Right ventricle myocardium superior (tissue), 1 donor: ENCODE measurements at places on chromosomes 6 and 20. TPM values are rescaled to one million over a fixed set of nuclear protein-coding genes. Genes with fewer than 3 reads are reported as not detected.

KCNK5 gene
- 0.65 TPM for total RNA-seq

SLC22A3 gene
- 1.2 TPM for total RNA-seq

ESR1 gene
- 1.2 TPM for total RNA-seq

PRPF6 gene
- total RNA-seq: 45.3 TPM

THBS2 gene
- total RNA-seq: 8.6 TPM

SNAP91 gene
- total RNA-seq: 2.3 TPM

WFDC5 gene
- not detected for total RNA-seq

SIRPB1 gene
- total RNA-seq: 0.35 TPM

RAB44 gene
- not detected for total RNA-seq

XKR7 gene
- total RNA-seq: not detected

SCUBE3 gene
- total RNA-seq: 9.7 TPM

ABRACL gene
- 6.6 TPM for total RNA-seq

SYTL3 gene
- total RNA-seq: 11.7 TPM

SNAI1 gene
- 0.81 TPM for total RNA-seq

OPRM1 gene
- total RNA-seq: not detected

RANBP9 gene
- 29.9 TPM for total RNA-seq

PHACTR1 gene
- total RNA-seq: 114 TPM

NKX2-2 gene
- total RNA-seq: not detected

DZANK1 gene
- total RNA-seq: 0.48 TPM

VGLL2 gene
- total RNA-seq: not detected

CLDN20 gene
- total RNA-seq: not detected

OR2J3 gene
- not detected for total RNA-seq

EDN3 gene
- total RNA-seq: not detected

CCN5 gene
- total RNA-seq: 15.8 TPM

FLRT3 gene
- total RNA-seq: 0.05 TPM

CDK19 gene
- 10.4 TPM for total RNA-seq

CCHCR1 gene
- total RNA-seq: 10.9 TPM

CFAP61 gene
- total RNA-seq: 36.9 TPM
